ENCODE measurements at places on chromosomes 16 and 17.
A peak's percentile ranks its signal among the peaks of the same experiment; 100 is the strongest.

- DNase-seq: no peak
Observed at GRCh38 chr17:73546770-73547536, 97.3 kb downstream of the SDK2 start.

- DNase-seq: no peak
Observed at GRCh38 chr17:72422204-72422504, 301.3 kb downstream of the SOX9 start.

DNA sequence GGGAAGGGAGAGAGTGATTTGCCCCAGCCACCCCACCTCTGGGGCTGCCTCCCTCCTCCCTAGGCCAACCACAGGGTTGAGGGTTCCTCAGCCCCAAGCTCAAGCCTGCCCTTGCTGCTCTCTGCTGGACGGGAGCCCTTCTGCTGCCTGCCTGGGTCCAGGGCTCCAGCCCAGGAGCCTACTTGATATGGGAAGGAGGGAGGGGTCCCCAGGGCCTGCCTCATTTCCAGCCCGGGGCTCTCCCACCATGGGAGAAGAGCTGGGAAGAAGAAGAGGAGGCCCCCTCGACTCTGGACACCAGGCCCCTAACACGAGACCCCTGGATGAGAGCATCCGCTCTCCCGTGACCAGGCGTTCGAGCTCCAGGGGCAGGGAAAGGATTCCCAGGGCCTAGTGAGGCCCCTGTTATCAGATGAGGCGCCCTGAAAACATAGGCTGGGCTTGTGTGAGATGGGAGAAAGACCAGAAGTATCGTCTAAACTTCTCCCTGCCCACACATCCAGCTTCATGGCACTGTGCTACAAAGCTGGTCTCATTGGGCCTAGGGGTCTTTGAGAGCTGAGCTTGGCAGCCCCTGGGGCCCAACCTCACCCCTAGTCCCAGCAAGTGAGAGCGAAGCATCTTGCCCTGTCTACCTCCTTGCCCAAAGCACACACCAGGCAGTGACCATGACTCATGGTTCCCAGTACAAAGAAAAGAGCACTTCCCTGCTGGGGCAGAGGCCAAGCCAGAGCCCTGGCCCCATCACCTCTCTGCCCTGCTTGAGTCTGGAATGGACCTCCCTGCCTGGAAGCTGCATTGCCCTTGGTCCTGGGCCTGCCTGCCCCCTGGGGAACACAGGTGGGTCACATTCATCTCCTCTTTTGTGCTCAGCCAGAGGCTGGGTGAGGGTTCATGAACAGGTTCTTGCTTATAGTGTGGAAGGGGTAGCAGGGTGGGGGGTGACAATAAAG lies 987 bp downstream of the SLC16A5 start:
- no peak for DNase-seq

- DNase-seq: no peak
Observed at GRCh38 chr17:40350689-40351358, 13.7 kb downstream of the GJD3 start.

DNA sequence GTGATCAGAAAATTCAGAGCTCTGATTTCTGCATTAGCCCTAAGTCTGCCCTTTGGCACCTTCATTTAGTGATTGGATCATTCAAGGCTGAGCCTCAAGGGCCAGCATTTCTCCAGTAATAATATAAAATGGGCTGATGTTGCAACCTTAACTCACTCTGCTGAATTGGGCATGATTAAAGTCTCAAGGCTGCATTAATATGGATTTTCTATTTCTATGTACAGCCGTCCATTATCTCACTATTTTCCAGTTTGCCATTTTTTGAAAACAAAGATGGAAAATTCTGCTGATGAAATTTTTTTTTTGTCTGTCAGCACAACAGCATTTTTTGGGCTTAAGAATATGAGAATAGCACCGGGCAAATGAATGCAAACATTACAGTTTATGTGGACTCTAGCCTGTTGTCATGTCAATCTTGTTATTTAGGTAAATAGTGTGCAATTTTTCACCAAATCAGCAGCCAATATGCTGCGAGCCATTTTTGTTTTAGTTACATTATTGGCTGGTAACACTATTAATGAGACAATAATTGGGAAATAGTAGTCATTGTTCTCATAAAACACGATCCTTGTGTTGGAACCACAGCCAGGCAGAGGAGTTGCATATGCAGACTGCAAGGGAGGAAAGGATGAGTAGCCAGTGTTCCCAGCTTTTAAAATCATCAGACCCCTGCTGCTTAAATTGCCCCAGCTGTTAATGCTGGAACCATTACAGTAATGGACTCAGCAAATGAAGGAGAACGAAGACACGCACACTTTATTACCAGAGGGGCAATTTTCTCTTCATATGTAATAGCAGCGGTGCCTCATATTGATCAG lies 10.5 kb downstream of the FTO start:
- peak; percentile 52 for DNase-seq

DNA sequence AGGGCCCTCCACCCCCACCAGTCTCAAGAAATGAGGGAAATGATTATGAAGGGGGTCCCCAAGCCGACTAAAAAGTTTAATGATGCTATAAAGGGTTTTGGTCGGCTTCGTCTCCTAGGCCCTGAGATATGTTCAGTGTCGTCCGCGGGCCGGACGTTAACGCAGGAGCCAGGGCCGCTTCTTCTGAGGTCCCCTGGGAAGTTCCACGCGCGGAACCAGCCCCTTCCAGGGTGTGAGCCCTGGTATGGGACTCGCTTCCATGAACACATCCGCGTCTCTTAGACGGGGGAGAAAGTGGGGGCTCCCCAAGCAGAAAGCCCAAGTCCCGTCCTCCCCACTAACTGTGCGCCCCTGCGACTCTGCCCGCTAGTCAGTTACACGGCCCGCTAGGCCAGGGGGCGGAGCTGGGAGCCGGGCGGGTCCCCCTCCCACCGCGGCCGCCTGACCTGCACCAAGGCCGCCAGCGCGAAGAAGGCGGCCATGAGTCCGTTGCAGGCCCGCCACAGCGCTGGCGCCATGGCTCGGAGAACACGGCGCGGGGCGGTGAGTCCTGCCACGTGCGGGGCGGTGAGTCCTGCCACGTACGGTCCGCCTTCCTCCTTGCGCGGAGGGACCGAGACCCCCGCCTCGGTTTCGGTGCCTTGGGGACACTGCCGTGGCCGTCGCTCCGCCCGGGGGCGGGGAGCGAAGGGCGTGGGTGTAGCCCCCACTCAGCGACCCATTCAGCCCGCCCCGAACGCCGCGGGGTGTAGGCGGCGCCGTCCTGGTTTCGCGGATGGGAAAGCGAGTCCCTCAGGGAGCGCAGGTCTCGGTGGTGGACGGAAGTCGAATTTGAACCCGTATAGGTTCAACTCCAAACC lies at the start of gene TMEM220:
TSS of gene TMEM220 (minus strand) at position 690 of the 860 bp plus-strand sequence. CDS start at position 518, 172 bp downstream.
- DNase-seq: no peak

- DNase-seq: no peak
Observed at GRCh38 chr16:383326-384051, 1.7 kb upstream of the PGAP6 start.

- DNase-seq: no peak
Observed at GRCh38 chr17:9105068-9105868, 84.0 kb downstream of the NTN1 start.

GRCh38 chr16:48350736-48351135 lies 34.5 kb downstream of the SIAH1 start:
- DNase-seq: no peak

GRCh38 chr17:7631398-7632380 lies 1.8 kb downstream of the SHBG start:
- DNase-seq: no peak

GRCh38 chr16:54140788-54141136 lies 145.8 kb downstream of the IRX3 start:
- DNase-seq: no peak

- DNase-seq: no peak
Observed at GRCh38 chr17:80594431-80595269, 50.0 kb downstream of the RPTOR start.

DNA sequence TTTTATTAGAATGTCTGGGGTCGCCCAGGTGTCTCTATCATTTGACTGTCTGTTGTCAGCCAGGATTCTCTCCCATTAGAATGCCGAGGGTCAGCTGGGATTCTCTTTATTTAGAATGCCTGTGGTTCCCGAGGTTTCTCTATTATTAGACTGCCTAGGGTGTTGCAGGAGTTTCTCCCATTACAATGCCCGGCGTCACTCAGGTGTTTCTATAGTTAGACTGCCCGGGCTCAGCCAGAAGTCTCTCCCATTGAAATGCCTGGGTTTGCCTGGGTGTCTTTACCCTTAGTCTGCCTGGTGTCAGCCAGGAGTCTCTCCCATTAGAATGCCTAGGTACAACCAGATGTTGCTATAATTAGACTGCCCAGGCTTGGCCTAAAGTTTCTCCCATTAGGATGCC lies 2252.0 kb downstream of the TP53TG3F start:
- DNase-seq: no peak

GRCh38 chr16:61934601-61935000 lies 101.6 kb downstream of the CDH8 start:
- no peak for DNase-seq

DNA sequence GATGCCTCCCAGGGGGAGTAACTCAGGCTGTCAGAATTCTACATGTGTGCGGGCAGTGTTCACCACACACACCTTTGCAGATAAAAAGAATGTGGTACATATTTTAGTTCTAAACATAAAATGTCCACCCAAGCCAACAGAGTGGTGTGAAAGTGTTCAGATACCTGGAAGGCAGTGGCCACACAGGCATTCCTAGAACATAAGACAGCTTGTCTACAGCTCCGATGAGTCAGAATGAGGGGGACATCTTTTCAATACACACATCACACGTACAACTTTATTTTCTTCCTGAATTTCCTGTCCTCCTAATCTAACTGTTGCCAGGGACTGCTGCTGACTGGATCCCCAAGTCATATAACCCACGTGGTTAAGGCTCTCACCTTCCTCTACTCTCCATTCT lies 142.3 kb downstream of the ZFHX3 start:
- DNase-seq: no peak

DNA sequence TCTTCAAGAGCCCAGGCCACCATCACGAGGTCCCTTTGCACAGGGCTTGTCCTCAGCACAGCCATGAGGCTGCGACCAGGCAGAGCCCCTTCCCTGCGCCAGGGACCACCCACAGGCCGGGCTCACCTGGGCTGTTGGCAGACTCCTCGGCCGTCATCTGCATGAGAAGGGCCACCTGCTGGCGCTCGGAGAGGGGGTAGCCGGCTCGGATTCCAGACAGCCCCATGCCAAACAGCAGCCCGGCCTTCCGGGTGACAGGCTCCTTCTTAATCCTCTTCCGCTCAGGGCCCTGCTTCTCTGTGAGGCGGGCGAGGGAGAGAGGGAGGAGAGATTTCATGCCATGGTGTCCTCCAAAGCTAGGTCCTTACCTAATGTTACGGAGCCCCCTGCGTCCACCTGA lies 73.4 kb downstream of the ZNF778 start:
- DNase-seq: no peak

DNA sequence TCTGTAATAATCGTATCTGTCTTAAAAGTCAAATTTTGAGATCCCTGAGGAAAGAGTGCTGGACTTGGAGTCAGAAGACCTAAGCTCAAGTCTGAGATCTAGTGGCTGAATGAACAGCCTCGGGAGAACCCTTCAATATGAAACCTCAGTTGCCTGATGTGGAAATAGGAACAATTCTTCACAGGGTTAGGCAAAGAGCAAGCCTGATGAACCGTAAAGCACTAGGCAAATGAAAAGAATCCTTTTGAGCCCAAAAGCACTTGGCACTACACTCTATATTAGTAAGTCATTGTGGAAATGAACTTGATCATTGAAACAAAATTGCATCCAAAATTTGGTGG lies 20.2 kb downstream of the TXNDC11 start:
- DNase-seq: no peak

DNA sequence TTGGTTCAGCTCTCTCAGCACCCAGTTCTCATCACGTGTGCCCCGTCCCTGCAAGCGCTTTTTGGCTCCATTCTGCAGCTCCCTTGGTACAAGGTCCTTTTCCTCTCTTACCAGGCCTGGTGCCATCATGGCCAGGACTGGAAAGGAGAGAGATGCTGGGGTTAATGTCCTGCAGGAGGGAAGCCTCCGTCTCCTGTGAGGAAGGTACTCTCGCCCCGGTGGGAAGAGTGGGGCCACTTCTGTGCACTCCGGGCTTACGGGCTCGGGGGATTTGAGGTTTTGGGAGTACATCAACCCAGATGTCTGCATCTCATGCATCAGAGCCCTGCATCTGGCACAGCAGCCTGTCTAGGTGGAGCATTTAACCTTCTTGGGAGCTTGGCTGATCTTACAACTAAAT lies 10.1 kb downstream of the CTRB2 start:
- DNase-seq: no peak

DNA sequence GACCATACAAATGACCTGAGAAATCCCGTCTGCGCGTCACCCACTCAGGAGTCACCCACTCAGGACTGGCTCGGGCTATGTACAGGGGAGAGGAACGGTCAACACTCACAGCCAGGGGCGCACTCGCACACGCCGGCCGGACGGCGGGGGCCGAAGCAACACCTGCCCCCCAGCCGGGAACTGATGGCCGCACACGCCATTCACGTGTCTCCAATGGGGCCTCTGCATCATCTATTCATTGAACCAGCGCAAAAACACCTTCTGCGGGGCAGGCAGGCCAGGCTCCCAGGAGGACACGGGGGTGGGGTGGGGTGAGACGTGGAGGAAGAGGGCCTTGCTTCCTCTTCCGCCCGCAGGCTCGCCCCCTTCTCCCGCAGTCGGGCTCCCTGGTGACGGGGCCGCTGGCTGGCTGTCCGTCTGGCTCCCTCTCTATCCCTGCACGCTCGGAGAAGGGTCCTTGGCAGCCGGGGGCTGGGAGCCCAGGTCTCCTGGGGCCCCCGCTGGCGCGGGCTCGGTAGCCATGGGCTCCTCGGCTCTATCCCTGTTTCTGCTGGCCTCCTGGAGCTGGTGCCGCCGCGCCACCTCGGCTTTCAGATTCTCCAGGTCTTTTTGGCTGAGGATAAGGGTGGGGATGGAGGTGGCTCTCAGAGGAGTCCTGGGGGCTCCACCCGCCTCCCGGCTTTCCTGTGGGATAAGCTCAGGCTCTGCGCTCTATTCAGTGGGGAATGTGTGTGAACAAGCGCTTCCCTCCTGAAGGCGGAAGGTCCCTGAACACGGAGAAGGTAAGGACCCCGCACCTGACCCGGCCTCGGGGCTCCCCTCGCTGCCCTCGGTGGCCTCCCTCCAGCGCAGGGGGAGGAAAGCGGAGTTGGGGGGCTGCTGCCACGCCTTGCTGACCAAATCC lies 21.1 kb downstream of the CLUH start:
- no peak for DNase-seq

GRCh38 chr16:15601212-15601879 lies 41.6 kb downstream of the MARF1 start:
- no peak for DNase-seq

- no peak for DNase-seq
Observed at GRCh38 chr16:23537390-23537789, 19.8 kb downstream of the EARS2 start.

GRCh38 chr17:48234922-48235321 lies 127.4 kb downstream of the SNX11 start:
- no peak for DNase-seq

GRCh38 chr16:63717806-63718205 lies 1404.1 kb downstream of the CDH11 start:
- peak; percentile 11 for DNase-seq

GRCh38 chr16:69471121-69471520 lies 46.7 kb downstream of the CYB5B start:
- no peak for DNase-seq

GRCh38 chr16:70754851-70755600 lies 45.9 kb downstream of the VAC14 start:
- no peak for DNase-seq

All from NCI-H446 treated with DMSO at 0.1 percent for 48 hours (cell line).